ENCODE measurements at places on chromosomes 1 and 21.
A peak's percentile ranks its signal among the peaks of the same experiment; 100 is the strongest.

DNA sequence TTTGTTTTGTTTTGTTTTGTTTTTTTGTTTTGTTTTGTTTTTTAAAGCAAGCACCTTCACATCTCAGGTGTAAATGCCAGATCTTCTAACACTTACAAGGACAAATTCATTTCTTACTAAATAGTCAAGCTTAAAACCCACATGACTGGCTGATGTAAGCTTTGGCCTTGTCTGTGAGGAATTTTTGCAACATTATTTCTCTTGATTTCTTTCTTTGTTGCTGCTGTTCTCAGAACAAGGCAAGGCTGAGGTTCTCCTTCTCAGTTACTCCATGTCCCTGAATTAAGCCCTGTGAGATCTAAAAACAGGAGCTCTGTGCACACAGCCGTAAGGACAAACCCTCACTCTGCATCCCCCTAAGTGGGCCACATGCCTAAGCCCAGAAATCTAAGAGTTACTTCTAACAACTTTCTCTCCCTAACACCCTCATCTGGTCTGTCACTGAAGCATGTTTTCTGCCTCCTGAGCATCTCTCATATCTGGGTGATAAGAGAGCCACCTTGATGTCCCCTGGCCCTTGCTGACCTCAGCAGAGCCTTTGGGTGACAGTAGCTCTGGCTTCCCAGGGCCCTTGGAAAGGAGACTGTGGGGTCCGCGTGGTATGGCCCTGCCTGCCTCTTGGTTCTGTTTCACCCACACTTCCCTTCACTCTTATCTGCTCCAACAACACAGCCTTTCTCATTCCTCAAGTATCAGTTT, 81.2 kb upstream of the HOOK1 start:
- peak; percentile 42 for DNase-seq

- no peak for DNase-seq
Observed at GRCh38 chr21:34625030-34625593, 10.2 kb upstream of the RCAN1 start.

- no peak for DNase-seq
Observed at GRCh38 chr21:40164905-40165772, 297.9 kb downstream of the PCP4 start.

DNA sequence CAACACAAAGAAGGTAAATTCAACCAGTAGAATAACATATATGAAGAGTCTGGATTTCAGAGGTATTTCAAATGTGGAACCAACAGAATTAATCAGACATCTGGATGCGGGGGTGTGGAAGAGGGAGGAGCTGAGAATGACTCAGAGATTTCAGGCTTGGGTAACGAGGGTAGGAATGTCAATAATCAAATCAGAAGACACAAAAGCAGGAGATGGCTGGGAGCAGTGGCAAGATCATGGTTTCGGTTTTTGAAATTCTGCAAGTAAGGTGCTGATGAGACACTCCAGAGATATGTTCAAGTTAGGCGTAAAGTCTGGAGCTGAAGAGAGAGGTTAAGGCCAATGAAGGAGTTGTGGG, 64.0 kb downstream of the PLPPR5 start:
- no peak for DNase-seq

GRCh38 chr1:31723828-31724359, 20.1 kb upstream of the COL16A1 start:
- DNase-seq = peak; percentile 56

- no peak for DNase-seq
Observed at GRCh38 chr1:178575611-178576361, 62.9 kb downstream of the TEX35 start.

- no peak for DNase-seq
Observed at GRCh38 chr1:115258302-115258866, 79.7 kb downstream of the NGF start.

- DNase-seq = no peak
Observed at GRCh38 chr1:23461050-23461449, 22.9 kb downstream of the ASAP3 start.

DNA sequence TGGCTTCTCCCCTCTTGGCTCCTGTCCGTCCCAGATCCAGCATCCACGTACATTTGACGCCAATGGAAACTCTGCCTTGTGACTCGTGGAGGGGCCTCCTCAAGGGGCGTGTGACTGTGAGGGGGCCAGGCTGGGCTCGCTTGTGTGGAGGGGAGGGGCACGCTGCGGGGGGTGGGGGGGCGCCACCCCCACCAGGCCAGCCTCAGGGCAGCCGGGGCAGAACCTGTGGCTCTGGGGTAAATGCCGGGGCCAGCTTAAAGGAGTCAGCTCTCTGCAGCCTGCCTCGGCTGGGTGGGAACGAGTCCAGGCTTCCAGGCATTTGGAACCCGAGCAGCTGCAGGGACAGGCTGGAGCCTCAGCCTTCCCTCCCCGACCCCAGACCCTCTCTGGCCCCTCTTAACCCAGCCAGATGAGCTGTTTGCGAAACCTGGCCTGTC, 94.1 kb downstream of the SIK1 start:
- no peak for DNase-seq

GRCh38 chr21:35989138-35989735, 71.1 kb downstream of the SETD4 start:
- no peak for DNase-seq

DNA sequence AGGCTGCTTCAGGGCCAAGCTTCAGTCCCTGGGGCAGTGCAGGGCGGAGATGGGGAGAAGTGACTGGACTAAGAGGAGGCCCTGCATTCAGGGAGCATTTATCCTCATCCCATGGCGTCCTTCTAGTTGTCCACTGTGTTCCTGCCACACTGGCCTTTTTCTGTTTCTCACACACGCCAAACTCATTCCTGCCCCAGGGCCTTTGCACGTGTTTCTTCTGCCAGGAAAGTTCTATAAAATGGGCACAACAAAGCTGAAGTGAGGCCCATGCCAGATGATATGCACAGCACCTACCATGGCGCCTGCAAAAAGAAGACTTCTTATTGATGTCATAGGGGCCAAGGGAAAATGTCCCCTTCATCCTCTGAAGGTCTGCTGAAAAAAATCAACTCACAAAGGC, 24.3 kb downstream of the MROH7 start:
- DNase-seq = no peak

DNA sequence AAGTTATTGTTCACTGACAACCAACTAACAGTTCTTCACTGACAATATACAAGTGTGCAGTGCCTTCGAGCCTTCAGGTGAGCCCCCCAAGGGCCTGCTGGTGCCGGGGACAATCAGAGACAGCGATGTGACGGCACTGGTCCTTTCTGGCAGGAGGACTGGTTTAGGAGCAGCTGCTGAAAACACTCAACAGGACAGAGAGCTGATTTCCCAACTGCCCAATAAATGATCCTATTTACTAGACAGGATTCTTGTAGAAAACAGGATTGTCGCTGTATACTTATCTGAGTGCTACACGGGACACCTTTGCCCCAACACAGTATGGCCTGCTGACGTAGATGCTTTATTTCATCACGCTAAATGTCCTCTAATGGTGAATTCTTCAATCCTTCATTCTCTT, 65.4 kb downstream of the TP53BP2 start:
- DNase-seq = no peak

GRCh38 chr21:42599962-42600361, 53.5 kb upstream of the PDE9A start:
- no peak for DNase-seq

DNA sequence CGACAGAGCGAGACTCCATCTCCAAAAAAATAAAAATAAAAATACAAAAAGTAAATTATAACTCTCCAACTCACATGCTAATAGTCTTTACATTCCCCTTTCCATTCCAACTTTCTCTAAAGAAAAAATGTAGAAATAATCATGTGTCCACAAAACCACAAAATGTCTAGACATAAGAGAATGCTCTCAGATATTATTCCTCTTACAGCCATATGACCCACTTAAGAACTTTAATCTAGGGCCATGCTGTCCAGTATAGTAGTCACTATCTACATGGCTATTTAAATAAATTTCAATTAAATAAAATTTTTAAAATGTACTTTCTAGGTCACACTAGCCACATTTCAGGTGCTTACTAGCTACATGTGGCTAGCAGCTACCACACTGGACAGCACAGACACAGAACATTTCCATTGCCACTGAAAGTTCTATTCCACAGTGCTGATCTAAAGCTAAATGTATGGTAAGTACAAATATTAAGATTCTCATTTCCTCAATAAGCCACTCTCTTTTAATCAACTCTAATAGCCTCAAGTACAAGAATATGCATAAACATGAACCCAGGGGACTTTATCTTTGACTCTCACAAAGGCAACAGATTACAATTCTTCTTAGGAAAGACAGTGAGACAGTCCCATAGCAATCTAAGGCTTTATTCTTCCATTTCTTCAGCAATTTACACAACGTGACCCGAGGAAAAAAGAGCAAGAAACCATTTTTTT, 138.6 kb downstream of the RERE start:
- peak; percentile 19 for DNase-seq

DNA sequence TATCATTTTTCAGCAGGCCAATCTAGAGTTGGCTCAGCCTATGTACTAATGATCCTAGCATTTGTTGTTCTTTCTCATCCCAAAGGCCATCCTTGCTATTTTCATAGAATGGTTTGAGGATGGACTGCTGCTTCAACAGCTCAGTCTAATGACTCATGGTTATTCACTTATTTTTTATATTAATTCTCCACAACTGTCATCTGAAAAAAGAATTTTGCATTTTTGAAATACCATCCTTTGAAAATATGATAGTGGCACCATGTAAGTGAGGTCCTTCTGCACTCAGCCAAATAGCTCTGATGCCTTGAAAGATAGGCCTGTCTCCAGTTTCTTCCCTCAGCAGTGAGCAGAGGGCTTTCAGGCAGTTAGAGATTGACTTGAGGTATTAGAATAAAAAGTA, 377.5 kb downstream of the LMO4 start:
- DNase-seq = no peak

GRCh38 chr1:32920833-32921232, 19.6 kb upstream of the TMEM54 start:
- DNase-seq = peak; percentile 31

DNA sequence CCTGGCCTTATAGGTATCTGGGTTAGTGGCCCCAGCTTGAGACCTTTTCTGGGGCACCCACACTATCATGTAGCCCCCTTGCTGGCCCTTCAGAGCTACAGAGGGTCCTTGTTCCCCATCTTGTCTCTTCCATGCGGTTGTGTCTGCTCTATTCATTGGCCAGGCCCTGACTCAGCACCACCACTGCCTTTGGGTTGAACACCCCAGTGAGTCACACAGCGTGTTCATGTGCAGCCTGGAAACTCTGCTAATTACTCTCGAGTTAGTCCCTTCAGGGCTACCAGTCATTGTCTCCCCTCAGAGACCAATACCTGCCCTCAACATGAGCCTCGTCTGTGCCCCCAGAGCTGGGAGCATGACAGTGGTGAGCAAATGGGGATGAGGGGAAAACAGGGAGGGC, 28.2 kb upstream of the IKBKE start:
- no peak for DNase-seq

DNA sequence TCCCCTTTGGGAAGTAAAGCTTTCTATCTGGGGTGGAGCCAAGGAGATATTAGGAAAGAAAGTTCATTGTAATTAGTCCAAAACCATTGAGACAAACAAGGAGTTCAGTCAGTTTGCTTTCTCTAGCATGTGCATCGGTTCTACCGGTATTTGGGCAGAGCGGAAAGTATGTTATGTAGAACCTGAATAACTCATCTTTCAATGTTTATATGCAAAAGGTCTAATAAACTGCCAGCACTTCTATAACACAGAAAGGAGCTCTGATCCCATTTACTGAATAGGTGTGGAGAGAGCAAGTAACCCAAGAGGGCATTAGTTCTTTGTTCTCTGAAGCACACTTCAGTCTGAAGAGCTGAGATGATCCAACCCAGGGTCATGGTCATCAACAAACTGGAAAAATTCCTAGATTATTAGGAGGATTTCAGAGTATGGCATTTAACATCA, 3.5 kb downstream of the TGFB2 start:
- DNase-seq = no peak

DNA sequence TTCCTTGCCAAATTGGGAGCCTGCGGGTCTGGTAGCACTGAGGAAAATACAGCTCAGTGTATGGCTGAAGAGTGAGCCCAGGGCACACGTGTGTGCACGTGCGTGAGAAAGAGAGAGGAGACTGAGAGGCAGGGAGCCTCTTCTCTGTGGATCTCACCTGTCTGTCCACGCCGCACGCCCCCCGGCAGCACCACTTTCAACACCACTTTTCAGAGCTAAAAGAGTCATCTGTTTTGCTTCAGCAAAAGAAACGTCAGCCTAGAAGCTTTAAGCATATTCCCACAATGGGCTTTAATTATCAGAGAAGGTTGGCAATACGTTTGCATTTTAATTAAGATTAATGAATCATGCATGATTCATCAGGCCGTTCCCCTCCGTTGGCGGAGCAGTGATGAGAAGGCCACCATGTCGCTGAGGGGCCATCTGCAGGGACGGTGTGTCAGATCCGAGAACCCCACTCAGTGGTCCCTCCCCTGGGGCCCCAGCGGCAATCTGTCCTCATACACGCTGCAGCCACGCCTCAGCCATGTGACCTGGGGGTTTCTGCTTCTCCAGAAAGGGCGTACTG, 56.8 kb downstream of the SIK1 start:
- DNase-seq = no peak

GRCh38 chr1:164969253-164969652, 387.3 kb downstream of the LMX1A start:
- no peak for DNase-seq

DNA sequence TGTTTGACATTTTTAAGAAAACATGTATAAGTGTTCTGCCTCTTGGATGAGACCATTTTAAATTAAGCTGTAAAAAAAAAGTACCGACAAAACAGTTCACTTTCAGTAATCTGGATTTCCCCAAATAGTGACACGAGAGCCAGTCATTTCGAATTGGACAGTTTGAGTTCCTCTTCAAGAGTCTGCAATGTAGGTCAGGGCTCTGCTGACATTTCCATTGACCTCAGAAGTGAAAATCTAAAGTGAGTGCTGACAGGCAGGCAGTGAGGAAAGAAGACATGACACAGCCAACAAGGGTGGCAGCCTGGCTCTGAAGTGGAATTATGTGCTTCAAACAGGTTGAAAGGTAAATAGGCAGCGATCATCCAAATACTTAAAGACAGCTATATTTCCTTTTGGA, at the start of gene IL23R:
IL23R (plus strand) TSS at position 259 of the 400 bp plus-strand sequence. CDS start 1,667 bp downstream, outside the sequence.
- peak; percentile 1 for DNase-seq

DNA sequence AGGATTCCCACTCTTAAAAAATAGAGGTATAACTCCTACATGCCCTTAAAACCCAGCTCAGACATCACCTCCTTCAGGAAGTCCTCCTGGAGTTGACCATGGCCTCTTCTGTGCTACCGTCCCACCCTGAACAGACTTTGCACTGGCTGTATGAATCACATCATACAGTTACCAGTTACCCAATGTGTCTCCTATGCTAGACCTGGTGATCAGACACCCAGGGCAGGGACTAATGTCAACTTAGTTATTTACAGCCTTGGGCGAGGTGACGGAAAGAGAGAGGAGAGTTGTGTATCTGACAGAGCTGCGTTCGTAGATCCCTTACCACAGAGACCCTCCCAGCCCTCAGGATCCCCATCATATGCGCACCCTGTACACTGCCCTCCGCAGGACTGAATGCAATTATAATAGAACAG, 72.7 kb downstream of the SLC66A1 start:
- DNase-seq = no peak

- no peak for DNase-seq
Observed at GRCh38 chr1:211634461-211634860, 41.0 kb downstream of the NEK2 start.

- no peak for DNase-seq
Observed at GRCh38 chr1:37096523-37096922, 62.2 kb upstream of the GRIK3 start.
